ENCODE measurements at places on chromosomes 1 and 21.

GRCh38 chr1:22286491-22286890 is 143.6 kb upstream of the WNT4 start:
- no peak for DNase-seq

- DNase-seq = no peak
Measured at GRCh38 chr1:11441211-11441952, 37.6 kb upstream of the DISP3 start.

DNA sequence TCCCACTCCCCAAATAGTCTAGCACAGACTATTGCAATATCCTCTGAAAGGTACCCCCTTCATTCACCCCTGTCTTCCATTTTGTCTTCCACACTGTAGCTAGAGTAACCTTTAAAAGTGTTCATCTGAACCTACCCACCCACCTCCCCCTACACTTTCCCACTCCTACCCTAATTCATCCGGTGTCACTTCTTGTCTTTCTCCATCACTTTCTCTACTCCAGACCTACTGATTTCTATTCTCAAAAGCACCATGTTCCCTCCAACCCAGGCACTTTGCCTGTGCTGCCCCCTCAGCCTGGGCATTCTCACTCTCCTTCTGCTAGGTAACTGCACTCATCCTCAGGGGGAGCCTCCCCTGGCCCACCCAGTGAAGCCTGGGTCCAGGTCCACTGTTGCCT is 4.7 kb upstream of the MAN1C1 start:
- peak; percentile 25 for DNase-seq

GRCh38 chr21:32499249-32500055 is 85.9 kb downstream of the TCP10L start:
- DNase-seq = no peak

DNA sequence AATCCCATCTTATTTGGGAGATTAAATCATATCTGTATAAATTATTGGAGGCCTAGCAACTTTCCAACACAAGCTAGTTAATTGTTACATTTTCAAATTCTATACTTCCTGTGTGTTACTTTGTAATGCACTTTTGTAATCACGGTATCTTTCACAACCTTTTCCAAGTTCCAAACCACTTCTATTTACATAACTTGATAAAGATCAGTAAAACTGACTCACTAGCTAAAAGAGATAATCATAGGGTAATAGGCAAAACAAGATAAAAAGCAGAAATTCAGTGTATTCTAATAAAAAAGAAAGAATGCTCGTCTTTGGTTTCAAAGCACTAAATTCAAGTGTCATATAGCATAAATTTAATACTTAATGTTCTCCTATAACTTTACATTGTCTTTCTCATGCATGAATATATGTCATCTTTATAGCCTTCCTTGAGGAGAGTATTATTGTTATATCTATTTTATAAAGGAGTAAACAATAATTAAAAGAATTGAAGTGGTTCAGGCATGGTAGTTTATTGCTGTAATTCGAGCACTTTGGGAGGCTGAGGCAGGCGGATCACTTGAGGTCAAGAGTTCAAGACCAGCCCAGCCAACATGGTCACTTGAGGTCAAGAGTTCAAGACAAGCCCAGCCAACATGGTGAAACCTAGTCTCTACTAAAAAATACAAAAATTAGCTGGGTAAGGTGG is 66.4 kb downstream of the RGS13 start:
- no peak for DNase-seq

- no peak for DNase-seq
Measured at GRCh38 chr1:22661880-22662279, 8.8 kb downstream of the C1QB start.

DNA sequence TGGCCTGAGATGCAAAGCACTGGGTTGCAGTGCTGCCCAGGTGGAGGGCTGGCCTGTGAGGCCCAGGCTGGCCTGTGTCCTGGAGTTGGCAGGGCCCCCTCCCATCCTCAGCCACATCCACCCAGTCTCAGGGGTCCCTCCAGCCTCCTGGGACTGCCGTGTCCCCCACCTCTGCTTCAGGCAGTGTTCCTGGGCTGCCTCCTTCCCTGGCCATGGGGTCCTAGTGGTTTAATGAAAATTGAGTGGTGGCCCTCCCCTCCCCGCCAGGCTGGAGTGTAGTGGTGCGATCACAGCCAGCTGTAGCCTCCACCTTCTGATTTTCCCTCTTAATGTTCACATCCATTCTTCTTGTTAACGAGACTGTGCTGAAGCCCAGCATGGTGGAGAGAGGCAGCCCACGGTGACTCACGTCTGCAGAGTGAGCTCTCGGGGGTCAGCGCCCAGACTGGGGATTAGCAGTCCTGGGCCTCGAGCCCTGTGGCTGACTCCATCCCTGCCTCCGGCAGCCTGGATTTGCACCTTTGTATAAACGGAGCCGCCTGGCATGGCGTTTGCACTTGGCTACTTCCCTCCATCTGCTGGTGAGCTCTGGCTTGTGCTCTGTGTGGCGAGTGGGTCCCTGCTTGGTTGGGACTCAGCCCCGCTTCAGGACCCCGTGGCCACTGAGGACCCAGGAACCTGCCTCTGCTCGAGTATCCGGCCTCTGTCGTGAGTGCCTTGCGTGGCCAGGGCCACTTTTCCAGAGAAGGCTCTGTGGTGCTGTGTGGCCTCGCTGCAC is 6.9 kb downstream of the MIB2 start:
- DNase-seq = no peak

GRCh38 chr1:196607981-196608380 is 259 bp downstream of the KCNT2 start:
- no peak for DNase-seq

DNA sequence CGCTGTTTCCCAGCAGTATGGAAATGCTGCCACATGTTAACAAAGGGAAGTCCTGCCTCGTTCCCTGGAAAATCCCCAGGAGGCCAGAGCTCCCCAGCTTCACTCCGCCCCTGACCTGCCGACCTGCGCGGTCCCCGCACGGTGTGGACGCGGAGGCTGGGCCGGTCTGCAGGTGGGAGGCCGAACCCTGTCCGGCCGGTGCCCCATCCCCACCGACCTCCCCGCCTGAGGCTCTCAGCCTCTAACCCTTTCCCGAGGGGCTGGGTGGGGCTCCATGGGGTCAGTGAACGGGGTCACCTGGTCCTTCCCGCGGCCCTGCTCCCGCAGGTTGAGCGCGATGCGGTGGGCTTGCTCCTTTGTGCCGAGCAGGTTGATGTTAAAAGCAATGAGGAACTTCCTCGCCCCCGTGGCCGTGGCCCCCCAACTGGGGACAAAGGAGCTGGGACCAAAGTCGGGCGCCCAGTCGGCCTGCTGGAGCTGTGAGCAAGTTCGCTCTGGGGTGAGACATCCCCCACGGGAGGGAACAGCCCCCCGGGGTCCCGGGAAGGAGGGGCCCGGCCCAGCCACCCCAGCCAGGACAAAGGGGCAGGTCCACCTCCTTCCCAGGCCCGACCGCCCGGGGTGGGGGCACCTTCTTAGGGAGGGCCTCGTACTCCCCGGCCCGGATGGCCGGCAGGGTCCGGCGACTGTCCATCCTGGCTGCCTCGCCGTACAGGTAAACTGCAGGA is 4.0 kb downstream of the FTCD start:
- DNase-seq = peak; percentile 68

GRCh38 chr1:197526736-197527371 is 248.4 kb downstream of the DENND1B start:
- no peak for DNase-seq

DNA sequence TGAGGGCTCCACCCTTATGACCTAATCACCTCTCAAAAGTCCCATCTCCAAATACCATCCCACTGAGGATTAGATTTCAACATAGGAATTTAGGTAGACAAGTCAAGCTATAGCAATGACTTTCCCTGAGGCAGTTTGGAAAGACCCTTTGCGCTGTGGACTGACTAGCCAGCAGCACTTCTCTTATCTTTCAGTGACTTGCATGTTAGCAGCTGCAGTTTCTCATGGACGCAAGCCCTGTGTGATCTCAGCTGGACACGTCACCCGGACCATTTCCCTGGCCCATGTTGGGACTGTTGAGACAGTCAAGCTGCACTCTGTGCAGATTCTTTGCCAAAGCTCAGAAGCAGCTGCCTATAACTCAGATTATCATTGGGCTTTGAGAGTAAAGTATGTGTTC is 408.1 kb upstream of the USP24 start:
- DNase-seq = no peak

DNA sequence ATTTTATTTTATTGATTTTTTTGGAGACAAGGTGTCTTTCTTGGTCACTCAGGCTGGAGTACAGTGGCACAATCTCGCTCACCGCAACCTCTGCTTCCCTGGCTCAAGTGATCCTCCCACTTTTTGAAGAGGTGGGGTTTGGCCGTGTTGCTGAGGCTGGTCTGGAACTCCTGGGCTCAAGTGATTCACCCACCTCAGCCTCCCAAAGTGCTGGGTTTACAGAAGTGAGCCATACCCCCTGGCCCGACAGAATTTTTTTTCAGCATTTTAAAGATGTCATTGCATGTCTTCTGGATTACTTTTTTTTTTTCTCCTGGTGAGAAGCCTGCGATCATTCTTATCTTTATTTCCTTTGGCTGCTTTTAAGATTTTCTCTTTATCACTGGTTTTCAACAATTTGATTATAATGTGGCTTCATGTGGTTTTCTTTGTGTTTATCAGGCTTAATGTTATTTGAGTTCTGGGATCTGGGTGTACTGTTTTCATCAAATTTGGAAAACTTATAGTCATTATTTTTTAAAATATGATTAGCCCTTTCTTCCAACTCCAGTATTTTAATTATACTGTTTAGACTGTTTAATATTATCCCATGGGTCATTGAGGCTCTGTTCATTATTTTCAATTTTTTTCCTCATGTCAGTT is 23.1 kb upstream of the PTBP2 start:
- no peak for DNase-seq

DNA sequence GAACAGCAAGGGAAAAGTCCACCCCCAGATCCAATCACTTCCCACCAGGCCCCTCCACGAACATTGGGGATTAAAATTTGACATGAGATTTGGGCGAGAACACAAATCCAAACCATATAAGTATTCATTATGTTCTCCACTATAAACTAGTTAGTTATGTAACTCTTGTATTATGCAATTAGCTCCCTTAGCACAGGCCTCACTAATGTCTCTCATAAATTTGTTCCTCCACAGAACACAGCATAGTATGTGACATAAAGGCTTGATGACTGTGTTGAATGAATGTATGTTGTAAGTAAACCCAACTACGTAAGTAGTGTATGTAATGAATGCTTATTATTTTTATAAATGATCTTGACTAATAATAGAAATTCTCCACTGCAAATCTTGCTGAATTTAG is 223.3 kb upstream of the ZRANB2 start:
- DNase-seq = no peak

DNA sequence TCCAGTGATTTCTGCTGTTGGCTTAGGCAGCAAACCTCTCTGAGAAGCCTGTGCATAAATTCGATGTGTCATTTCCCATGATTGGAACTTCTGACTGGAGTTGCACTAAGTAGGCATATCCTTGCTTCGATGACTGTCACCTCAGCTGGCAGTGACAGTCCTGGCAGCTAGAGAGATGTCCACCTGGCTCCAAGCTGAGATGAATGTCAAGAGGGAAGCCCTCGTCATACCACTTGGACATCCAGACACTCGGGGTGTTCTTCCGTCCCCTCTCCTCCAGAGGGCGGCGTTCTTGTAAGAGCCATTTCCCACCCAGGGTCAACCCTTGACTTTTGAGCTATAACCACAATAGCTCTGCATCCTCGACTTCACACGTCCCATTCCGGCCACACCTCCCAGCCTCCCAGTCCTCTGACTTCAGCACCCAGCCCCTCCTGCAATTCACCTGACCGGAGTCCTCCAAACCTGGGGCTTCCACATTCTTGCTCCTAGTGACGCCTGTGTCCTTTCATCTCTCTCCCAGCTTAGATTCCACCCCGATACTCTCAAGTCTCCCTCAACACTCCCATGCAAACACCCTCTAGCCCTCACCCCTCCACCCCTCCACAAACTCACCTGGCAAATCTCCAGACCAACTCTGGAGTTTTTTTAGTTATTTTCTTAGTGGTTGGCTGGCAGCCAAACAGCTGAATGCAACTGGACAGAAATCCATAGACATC is 17.3 kb downstream of the CA6 start:
- no peak for DNase-seq

DNA sequence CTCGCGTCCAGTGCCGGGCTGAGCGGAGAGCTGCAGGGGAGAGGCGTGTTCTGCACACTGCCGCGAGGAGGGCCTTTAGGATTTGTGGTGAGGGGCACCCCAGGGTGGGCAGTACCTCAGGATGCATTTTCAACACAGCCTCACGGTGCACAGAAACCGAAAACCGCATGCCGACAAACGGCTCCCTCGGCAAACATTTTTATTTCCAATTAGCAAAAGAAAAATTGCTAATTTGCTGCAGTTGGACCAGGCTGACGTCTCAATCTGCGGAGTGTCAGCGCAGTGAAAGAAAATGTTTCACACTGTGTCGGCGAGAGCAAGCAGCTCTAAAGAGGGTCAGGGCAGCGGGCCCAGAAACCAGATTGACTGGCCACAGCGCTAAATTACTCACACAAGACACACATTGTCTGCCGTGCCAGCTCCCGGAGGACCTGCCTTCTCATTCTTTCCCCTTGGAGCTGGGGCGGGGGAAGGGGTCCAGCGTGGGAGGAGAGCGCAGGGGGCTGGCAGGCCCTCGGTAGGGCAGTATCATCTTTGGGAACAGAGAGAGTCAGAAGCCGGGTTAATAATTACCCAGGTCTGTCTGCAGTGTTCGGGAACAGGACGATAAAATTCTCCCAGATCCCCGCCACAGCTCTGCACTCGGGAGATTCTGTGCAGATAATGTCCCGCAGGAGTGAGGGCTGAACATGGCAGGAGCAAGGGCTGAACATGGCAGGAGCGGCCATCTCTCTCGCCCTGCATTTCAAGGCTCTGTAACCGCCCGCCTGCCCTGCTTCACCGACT is 150.2 kb downstream of the PRDM16 start:
- DNase-seq = no peak

- DNase-seq = no peak
Measured at GRCh38 chr1:223411309-223411708, 18.1 kb downstream of the CCDC185 start.

DNA sequence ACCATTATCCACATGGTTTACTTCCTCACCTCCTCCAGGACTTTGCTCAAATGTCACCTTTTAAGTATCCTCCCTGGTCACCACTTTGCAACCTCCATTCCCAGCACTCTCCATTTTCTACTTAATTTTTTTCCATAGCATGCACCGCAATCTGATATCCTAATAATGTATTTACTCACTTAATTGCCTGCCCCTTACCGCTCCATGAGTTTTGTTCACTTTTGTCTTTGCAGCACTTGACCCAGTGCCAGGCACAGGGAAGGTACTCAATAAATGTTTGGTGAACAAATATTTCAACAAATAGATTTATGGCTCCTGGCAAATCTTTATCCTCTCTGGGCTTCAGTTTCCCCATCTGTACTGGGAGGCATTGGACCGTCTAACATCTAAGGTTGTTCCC is 53.6 kb downstream of the UBE2T start:
- DNase-seq = no peak
